CD4-positive, alpha-beta T cell treated with Interferon gamma for 1 hour (primary cell): ENCODE measurements at places on chromosomes 13 and 19.

DNA sequence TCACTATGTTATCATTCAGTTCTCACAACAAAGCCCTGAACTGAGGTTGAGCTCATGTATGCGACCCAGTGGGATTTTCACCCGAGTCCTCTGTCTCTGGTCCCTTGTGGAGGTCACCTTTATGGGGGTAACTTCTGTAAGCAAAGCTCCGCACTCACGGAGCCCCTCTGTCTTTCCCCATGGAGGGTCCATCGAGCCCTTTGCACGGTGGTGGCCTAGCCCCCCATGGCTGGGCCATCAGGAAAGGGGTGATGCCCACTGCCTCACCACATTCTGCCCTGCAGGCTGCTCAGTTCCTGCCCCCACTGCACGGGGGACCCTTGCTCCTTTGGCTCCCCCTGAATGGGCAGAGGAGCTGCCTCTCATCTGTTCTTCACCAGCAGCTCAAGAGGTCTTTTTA, 39.6 kb downstream of the CHST8 start:
- no peak for DNase-seq

DNA sequence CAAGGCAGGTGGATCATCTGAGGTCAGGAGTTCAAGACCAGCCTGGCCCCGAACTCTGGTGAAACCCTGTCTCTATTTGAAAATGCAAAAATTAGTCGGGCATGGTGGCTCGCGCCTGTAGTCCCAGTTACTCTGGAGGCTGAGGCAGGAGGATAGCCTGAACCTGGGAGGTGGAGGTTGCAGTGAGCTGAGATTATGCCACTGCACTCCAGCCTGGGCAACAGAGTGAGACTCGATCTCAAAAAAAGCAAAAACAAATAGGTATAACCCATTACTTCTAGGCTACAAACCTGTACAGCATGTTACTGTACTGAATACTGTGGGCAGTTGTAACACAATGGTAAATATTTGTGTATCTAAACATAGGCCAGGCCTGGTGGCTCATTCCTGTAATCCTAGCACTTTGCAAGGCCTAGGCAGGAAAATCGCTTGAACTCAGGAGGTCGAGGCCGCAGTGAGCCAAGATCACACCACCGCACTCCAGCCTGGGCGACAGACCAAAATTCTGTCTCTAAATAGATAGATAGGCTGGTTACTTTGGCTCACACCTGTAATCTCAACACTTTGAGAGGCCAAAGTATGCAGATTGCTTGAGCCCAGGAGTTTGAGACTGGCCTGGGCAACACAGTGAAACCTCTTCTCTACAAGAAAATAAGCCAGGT, 63.5 kb downstream of the MYO9B start:
- DNase-seq: no peak

GRCh38 chr13:80400164-80400864, 59.4 kb upstream of the SPRY2 start:
- no peak for DNase-seq

DNA sequence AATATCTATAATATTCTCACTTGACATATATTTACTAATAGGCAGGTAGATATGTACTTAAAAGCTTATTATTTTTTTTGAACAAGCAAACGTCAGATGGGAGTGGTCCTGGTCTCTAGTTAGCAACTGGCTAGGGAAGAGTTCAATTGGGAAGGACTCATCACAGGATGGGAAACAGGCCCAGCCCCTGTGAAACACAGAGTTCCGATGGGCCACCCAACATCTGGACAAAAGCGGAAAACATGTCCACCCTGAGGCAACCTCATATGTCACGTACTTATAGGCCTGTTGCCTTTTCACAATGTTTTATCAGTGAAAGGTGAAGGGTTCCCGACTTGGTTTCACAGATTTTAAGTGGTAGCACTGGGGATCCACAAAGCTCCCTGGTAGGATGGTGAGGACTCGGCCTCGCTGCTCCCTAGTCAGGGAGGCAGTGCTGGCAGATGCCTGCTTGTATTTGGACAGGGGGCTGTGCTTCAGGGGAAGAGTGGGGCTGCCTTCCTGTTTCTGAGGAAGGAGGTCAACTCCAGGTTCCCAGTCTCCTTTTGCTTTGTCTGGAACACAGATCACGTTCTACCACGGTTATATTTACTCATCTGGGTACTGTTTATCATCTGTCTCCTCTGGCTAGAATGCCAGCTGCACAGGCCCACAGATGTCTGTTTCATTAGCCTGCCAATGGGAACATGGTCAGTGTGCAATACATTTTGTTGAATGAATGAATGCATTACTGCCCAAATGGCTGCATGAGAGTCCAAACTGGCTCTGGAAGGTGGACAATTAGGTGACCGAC, 49.4 kb upstream of the SLC15A1 start:
- no peak for DNase-seq

DNA sequence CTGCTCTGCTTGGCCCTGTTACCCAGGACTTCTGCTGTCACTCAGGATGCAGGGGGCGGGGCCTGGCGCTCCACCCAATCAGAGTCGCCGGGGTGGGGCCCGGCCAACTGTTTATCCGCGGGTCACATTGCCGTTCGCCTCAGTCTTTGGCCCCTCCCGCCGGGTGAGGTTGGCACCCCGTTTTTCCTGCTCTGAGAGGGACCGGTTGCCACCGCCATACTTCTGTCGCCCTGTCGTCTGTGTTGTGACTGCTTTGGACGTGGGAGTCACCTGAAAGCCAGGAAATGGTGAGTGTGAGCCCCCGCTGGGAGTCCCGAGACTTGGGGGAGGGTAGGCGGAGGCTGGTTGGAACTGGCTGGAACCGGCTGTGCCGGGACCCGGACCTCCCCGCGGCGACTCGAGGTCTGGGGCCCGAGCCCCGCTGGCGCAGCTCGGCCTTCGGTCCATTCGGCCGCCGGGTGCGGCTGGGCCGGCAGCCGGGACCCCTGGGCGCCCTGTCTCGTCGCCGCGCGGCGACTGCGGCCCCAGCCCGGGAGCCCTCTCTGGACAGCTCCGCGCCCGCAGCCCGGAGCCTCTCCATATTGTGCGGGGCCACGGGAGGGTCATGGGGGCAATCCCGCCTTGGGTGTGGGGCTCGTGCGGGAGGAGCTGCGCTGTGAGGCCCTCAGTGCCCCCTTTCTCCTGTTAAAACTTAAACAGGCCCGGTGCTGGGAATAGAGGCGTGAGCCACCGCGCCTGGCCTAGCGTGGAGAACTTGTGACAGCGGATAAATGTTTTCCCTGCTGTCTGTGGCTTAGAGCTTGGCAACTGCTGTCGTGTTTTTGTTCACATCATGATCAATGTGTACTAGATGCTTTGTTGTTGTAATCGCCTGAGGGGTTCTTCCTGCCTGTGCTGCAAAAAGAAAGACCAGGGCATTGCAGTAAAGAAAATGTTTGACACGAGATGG, at the start of gene ZNF844:
Gene ZNF844, plus strand, starts transcription at position 142 of the 949 bp plus-strand sequence. Its CDS starts 143 bp downstream, at position 285.
- peak; percentile 86 for DNase-seq

DNA sequence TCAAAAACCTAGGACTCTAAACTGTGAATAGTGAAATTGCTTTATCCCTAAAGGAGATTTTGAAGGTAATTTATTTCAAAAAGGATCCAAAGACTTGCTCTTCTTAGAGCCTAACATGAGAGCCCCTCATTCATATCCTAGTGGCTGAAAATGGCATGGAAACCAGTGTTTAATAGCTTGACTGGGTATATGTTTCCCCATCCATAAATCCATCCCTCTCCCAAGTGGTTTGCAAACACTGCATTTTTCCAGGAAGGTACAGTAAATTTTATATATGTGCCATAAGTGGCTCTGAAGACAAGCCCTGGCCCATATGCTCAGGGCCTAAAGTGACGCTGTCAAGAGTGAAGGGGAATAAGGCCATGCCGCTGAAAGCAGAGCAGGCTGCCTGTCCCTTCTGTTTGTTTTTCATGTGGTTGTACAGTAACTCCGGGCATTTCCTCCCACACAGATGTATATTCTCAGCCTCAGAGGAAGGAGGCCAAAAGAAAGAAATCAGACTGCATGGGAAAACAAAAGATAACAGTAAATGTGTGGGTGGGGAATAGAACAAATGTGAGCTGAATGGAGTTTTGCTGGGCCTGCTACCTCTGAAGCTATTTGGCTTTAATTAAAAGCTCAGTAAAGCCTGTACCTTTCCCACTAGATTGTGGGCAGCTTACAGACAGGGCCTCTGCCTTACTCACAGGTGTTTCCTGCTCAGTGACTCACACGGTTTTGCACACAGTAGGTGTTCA, 181.9 kb downstream of the PCDH9 start:
- DNase-seq: no peak

- DNase-seq: no peak
Observed at GRCh38 chr13:61700181-61700580, 284.5 kb upstream of the PCDH20 start.

GRCh38 chr13:45180713-45181601, 19.9 kb downstream of the KCTD4 start:
- DNase-seq: no peak

DNA sequence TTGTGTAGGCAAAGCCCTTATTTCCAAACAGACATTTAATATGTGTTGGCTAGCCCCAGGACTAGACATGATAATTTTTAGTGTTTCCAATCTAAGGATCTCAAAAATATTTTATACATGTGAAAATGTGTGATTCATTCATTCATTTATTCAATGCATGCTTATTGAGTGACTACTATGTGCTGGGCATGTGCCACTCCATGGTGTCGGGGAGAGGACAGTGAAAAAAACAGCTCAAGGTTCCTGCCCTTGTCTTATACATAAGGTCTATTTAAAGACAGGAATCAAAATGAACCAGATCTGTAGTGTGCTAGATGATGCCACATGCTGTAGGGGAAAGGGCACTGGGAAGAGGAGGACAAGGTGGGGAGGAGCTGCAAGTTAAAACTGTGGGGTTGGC, 36.5 kb downstream of the GJA3 start:
- DNase-seq: no peak

GRCh38 chr13:108444448-108444847, 174.9 kb downstream of the TNFSF13B start:
- DNase-seq: no peak

DNA sequence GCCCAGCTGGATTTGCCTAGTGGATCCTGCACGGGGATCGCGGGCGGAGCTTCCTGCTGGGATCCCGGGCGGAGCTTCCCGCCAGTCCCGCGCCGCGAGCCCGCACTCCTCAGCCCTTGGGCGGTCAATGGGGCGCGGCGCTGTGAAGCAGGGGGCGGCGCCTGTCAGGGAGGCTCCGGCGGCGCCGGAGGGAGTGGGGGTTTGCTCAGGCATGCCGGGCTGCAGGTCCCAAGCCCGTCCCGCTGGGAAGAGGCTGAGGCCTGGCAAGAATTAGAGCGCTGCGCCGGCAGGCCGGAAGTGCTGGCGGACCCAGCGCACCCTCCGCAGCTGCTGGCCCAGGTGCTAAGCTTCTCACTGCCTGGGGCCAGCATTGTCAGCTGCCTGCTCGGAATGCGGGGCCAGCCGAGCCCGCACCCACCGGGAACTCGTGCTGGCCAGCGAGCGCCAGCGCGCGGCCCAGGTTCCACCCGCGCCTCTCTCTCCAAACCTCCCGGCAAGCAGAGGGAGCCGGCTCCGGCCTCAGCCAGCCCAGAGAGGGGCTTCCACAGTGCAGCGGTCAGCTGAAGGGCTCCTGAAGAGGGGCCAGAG, 119.6 kb downstream of the PRR20E start:
- DNase-seq: no peak

DNA sequence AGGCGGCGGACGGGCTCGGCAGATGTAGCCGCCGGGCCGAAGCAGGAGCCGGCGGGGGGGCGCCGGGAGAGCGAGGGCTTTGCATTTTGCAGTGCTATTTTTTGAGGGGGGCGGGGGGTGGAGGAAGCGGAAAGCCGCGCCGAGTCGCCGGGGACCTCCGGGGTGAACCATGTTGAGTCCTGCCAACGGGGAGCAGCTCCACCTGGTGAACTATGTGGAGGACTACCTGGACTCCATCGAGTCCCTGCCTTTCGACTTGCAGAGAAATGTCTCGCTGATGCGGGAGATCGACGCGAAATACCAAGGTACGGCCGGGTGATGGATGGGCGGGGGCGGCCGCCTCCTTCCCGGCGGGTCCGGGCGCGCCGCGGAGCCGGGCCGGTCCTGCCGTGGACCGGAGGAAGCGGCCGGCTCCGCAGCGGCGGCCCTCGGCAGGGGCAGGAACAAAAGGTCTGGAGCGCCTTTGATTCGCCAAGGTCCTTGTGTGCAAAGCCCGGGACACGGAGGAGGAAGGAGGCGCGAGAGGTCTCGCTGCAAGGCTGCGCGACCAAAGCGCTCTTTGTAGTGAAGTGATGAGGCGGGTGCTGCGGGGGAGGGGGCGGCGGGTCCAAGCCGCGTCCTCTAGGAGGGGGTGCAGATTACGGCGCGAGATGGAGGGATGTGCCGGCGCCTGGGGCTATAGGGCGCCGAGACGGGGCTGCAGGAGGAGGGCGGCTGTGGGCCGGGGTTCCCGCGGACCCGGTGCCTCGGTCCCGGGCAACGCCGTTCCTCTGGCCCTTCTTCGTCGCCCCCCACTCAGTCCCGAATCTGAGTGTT, 689 bp downstream of the ING1 start:
- DNase-seq: peak; percentile 80
